Sciatic nerve (tissue), 2 donors: ENCODE measurements at places on chromosomes 1 and 21.

DNA sequence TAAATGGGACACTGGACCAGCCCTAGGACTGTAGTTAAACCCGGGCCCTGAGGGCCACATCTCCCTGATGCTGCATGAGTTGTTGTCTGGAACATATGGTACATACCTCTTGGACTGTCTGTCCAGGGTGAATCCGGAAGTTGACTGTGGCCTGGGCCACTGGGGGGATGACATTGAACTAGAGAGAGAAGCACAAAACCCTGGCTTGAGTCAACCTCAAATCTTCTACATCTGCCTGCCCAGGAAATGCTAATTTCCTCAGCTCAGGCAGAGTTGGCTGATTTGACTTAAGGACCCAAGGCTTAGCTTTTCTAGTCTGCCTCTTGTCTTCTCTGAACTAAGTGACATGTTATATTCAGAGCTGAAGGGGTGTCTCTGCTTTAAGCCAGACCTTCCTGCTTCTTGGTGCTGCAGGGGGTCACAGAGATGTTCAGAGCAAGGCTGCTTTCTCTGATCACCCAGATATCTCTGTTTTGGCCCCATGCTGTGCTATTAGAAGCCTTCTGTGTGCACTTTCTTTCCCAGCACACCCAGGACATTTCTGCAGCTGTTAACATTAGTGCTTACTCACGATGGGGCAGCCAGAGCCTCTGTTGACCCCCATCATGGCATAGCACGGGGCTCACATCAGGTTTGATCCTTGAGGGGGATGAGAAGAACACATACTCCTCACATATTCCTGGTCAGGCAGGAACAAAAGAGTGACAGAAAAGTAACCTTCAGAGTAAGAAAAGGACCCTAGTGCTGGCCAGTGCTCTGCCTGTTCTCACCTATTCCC is 9.6 kb downstream of the PM20D1 start:
- DNase-seq: no peak

DNA sequence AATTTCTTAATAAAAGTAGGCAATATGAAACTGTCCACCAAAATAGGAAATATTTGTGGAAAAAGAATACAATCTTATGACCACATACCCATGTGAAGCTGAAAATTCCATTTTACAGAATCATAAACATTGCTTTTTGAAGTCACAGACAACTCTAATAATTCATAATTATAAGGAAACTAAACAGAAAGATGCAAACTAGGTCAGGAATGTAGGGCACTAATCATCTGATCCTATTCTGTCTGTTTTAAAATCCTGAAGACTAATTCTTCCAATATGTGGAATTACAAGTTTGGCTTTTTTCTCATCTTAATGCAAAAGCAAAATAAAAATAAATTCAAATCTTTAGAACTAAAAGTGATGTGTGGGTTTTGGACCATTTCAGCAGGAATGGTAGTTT is 528.6 kb downstream of the LTN1 start:
- no peak for DNase-seq

DNA sequence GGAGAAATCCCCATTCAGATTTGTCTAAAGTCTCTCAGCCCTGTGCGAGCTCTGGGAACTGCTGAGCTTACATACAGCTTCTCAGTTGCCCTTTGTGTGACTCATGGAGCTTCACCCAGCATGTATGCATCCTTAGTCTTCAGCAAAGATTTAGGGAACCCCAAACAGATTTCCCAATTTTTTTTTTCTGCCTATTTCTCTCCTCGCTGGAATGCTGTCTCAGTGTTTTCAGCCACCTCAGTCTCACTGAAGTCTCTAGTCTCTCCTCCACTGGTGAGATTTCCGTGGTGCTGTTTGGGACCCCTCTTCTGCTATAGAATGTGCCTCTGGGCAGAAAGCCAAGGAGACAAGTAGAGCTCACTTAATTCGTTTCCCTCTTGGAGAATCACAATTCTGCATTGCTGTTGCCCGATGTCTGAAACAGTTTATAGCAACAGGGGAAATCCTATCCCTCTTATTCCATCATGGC is 28.1 kb upstream of the TXLNA start:
- no peak for DNase-seq

DNA sequence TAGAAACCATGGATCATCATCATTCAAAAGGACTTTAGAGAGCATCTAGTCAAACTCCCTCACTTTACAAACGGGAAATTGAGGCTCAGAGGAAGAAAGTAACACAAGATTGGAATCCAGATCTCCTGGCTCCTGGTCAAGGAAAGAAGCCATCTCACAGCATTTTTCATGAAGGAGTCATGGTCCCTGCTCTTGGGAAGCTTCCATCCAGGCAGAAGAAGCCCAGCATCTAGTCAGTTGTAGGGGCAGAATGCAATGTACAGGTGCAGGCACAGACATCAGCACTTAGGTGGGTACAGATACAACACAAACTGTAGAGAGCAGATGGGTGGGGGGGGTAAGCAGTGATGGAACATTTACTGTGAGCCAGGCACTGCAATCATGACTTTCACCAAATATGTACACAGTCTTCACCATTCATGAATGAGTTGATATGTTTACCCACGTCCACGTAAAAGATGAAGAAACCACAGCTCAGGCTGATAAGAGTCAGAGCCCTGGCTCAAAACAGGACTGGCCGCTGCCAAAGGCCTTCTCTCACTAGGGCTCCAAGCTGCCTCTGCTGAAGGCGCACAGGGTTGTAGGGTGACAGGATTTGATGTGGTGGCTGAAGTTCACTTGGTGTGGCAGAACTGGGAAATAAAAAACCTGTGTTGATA is 44.0 kb downstream of the OPTC start:
- no peak for DNase-seq

DNA sequence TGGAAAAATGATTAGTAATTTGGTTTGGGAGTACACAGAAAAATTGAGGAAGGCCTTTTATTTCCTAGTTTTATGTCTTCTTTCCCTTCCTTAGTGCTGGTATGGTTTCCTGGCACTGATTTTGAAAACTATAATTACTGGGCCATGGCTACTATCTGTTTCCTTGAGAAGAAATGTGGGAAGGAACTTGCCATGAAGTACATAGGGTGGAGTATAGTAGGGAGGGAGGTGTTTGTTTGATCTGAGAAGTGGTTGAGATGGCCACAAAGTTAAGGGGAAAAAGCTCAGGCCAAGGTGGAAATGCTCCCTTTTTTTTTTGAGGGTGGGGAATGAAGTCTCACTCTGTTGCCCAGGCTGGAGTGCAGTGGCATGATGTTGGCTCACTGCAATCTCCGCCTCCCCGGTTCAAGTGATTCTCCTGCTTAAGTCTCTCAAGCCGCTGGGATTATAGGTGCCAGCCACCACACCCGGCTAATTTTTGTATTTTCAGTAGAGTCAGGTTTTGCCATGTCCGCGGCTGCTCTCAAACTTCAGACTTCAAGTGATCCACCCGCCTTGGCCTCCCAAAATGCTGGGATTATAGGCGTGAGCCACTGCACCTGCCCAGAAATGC is 11.3 kb downstream of the HJV start:
- DNase-seq: no peak

- DNase-seq: no peak
These were observed 91.9 kb upstream of the CACNA1E start for GRCh38 chr1:181391301-181391900.

GRCh38 chr1:186682736-186683135 is 2.5 kb upstream of the PTGS2 start:
- DNase-seq: no peak
